ENCODE measurements at places on chromosomes 16 and 17.
A peak's percentile ranks its signal among the peaks of the same experiment; 100 is the strongest.

- DNase-seq, result no peak
Observed at GRCh38 chr16:73186752-73187601, 139.0 kb upstream of the ZFHX3 start.

DNA sequence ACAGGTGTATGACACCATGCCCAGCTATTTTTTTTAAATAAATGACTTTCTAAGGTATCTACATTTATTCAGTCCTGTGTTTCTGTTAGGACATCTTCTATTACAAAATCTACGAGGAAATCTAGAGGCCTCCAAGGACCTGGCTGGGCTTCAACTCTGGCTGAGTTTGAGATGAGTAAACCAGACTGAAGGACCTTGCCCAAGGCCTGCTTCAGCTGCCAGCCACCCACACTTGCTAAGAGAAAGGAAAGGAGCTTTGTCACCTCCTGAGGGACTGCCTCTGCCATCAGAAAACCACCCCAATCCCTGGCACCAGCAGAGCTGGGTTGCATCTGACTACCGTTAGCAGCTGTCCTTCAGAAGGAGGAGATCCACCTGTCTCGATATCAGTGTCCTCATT is 1.3 kb upstream of the MYO1D start:
- DNase-seq, result no peak

GRCh38 chr16:19935694-19936093 is 51.0 kb upstream of the GPRC5B start:
- DNase-seq, result no peak

DNA sequence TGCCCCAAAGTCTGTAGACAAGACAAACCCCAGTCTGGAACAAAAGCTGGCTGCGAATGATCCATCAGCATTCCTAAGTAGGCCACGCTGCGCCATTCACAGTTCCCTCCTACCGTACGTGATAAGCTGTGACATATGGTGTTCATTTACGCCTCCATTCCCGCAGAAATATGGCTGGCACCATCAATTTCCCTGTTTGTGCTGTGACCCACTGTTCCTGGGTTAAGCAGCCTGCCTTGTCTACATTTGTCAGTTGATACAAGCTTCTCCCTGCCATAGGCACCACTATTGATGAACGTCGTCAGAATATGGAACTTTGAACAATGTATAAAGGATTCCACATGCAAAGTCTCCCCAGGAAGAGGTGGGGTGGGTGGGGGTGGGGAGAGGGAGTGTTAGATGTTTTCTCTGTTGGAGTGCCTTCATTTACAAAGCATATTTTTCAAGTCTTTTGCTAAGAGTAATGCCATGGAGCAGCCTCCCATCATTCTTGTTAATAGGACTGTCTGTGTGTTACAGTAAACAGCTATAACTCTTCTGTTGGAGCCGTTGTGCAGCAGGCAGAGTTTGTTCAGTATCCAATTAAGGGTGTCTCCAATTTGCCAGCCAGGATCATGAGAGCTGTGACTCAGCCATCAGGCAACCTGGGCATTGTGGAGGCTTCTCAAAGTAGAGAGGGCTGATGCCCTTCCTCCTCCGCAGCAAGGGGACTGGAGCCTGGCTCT is 294.6 kb downstream of the TMEM114 start:
- DNase-seq, result no peak

- peak; percentile 51 for DNase-seq
Observed at GRCh38 chr16:2983706-2984136, 3.5 kb upstream of the PKMYT1 start.

DNA sequence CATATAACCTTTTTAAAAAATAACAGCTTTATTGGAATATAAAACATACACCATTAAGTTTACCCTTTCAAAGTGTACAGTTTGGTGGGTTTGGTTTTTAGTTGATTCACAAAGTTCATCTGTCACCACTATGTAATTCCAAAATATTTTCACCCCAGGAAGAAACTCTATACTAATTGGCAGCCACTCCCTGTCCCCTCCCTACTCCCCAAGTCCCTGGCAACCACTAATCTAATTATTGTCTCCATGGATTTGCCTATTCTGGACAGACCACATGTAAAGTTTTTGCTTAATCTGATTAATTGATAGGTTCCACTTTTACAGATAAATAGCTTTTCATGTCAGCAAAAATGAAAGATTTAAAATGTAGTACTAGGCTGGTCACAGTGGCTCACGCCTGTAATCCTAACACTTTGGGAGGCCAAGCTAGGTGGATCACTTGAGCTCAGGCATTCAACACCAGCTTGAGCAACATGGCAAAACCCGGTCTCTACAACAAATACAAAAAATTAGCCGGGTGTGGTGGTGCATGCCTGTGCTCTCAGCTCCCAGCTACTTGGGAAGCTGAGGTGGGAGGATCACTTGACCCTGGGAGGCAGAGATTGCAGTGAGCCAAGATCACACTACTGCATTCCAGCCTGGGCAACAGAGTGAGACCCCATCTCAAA is 25.0 kb upstream of the MAPK3 start:
- no peak for DNase-seq

DNA sequence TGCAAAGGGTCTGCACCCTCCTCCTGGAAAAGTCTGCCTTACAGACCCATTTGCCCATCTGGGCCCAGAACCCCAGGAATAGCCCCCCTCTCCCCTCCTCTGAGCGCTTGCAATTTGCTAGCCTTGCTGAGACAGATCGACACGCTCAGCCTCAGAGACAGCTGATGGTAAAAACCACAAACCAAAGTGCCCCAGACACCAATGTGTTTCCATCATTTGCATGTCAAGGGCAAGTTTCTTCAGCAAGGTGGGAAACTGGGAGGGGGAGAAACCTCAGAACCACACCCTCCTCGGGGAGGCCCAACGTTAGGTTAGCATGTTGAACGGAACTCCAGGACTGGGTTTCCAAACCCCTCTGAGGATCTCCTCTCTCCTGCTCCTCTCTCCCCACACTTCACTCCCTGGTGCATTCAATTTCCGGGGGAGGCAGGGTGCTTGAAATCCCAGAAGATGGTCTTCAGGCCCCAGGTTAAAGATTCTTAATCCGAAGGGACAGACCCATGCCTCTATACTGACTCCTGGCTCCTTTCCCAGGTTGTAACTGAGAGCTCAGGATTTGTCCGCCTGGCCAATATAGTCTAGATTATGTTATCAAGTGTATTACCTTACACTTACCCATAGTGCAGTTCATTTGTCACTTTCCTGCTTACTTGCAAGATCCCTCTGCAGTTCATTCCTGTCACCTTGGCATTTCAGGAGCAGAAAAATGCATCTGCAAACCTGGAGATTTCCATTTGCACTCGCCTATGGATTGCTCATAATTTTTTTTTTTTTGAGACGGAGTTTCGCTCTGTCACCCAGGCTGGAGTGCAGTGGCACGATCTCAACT is 1.3 kb upstream of the CUEDC1 start:
- no peak for DNase-seq

DNA sequence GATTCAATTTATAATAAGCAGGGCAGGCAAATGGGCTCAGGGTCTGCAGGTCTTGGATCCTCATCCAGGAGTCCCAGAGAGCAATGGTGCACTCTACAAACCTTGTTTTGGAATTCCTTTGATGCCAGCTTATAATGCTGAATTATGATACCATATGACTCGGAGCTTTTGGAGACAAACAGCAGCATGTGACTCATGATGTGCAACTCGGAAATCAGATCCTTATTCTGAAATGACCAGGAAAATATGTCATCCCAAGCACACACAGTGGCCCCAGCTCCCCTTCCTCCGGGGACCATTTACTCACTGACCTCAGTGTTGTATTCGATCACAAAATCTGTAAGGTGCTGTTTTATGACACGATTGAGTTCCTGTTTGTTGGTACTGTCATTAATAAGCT is 20.2 kb upstream of the UMOD start:
- DNase-seq, result no peak

DNA sequence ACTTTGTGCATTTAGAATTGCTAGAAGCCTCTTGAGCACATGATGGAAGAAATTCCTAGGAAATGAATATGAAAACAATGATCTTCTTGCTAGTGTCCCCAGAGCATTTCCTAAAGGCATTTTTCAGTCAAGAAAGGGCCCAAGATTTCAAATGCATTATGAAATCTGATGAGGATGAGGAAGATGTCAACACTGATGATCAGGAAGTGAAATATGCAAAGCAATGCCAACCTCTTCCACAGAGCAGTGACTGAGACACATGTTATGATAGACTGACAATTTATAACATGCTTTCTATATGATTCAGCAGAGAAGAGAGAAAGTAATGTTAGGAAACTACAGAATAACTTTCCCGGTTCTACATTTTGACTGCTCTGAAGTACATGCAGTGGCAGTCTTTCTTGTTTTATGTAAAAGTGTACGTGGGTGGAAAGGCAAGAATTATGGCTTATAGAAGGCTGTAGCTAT is 859.1 kb upstream of the GOT2 start:
- no peak for DNase-seq

- DNase-seq, result no peak
Observed at GRCh38 chr16:27498031-27498825, 51.5 kb downstream of the GTF3C1 start.

GRCh38 chr16:83125999-83126568 is 499.3 kb downstream of the CDH13 start:
- no peak for DNase-seq

DNA sequence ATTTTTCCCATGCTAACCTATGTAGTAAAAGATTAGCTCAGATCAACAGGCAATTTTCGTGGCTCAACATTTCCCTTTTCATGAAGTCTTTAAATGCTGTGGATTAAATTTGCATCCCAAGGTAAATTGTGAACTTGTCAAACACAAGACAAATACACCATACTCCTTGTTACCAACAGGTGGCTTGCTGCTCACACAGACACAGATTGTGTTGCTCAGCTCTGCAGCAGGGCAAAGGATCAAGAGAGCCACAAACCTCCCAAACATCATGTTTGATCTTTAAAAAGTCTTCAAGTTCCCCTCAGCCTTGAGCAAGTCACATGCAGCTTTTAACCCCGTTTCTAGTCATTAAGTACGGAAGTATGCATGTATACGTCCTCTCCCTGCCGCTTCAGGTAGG is 119.6 kb upstream of the CNTNAP4 start:
- DNase-seq, result no peak

DNA sequence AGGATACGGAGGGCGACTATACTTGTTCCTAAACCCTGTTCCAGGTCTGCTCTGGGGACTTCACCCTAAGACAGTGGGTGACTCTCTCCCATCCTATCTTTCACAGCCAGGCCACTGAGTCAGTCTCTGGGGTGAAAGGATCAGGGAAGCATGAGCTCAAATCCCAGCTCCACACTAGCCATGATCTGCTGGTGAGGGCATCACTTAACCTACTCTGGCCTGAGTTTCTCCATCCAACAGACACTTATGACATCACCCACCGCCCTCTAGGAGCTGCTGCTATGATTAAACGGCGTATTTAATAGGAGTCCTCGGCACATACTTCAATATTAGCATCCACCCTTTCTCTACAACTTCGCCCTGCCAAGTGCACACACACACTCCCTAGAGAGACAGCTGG is 10.1 kb downstream of the GAST start:
- DNase-seq, result no peak

DNA sequence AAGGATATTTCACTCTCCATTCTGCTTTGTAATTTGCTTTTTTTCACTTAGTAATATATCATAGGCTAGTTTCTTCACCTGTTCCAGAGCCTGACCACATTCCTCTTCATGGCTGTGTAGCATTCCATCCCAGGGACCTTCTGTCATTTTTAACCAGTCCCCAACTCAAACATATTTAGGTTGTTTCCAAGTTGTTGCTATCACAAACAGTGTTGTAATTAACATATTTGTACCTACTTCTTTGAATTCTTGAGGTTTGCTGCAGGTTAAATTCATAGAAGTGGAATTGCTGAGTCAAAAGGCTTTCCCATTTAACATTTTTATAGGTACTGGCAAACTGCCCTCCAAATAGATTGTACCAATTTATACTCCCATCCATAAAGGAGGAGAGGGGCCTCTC is 65.1 kb upstream of the MED9 start:
- DNase-seq, result no peak

GRCh38 chr17:69246726-69247375 is 18.2 kb upstream of the ABCA10 start:
- DNase-seq, result no peak

DNA sequence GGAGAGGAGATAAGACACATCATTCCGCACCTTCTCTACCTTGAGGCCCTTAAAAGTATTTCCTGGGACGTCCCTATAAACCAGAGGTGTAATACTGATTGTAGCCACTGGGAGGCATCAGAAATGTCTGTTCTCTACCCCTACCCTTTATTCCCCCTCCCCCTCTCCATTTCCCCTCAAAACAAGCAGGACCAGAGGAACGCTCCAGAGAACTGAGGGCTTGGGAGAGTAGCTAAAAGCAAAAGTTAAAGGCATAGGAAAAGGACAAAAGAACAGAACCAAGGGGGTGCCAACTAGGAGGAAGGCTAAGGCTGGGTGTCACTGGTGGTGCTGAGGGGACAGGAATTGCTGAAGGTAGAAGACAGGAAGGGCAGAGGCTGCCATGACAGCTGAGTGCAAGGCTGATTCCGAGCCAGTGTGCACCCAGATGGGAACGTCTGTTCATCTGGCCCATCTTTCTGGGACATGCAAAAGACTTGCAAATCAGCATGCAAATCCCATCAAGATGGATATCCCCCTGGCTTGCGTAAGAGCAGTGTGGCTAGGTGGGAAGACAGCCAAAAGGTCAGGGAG is 6.7 kb downstream of the CAMTA2 start:
- DNase-seq, result no peak

- DNase-seq, result no peak
Observed at GRCh38 chr17:17089796-17090641, 47.8 kb downstream of the MPRIP start.

- no peak for DNase-seq
Observed at GRCh38 chr17:27944546-27945332, 51.6 kb upstream of the LYRM9 start.

- no peak for DNase-seq
Observed at GRCh38 chr17:37405955-37406634, 541 bp downstream of the ACACA start.

GRCh38 chr17:8955021-8955959 is 10.2 kb downstream of the PIK3R5 start:
- no peak for DNase-seq

- no peak for DNase-seq
Observed at GRCh38 chr16:3836641-3837040, 43.9 kb downstream of the CREBBP start.

DNA sequence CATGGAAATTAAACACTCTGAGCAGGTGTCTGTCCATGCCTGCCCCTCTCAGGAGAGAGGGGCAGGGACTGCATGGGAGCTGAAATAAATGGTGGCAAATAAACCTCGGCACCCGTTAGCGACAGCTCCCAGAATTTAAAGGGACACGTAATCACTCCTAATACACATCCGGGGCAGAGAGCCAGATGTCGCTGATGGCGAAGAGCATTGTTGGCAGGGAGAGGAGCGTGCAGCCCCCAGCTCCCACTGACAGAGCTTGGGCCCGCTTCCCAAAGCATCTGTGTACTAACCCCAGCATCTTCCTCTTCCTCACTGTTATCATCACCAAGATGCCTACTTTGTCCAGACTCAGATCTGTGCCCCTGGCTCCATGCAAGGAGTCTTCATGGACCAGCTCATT is 85.8 kb downstream of the IRX5 start:
- no peak for DNase-seq

DNA sequence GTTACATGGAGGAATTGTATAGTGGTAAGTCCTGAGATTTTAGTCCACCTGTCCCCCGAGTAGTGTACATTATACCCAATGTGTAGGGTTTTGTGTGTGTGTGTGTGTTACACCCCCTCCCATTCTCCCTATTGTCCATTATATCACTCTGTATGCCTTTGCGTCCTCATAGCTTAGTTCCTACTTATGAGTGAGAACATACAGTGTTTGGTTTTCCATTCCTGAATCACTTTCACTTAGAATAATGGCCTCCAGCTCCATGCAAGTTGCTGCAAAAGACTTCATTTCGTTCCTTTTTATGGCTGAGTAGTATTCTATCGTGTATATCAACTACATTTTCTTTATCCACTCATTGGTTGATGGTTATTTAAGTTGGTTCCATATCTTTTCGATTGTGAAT is 635 bp upstream of the FA2H start:
- no peak for DNase-seq

Measured in stimulated activated CD8-positive, alpha-beta memory T cell treated with anti-CD3 and anti-CD28 coated beads, Interleukin-7, amount 100 ng/mL, for 24 hours (primary cell).